ENCODE measurements at places on chromosomes 1 and 21.

DNA sequence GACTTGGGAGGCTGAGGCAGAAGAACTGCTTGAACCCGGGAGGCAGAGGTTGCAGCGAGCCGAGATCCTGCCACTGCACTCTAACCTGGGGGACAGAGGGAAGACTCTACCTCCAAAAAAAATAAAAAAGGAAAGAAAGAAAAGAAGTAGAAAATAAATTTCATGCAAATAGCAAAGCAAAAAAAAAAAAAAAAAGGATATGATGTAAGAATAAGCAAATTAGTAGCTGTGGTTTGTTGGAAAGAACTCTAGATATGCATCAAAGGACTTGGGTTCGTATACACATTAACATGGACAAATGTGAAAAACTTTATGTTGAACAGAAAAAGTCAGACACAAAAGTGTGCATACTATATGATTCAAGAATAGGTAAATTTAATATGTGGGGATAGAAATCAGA lies 11.9 kb downstream of the WASF2 start:
- DNase-seq: no peak

GRCh38 chr21:17784604-17785402 lies 34.4 kb downstream of the C21orf91 start:
- no peak for DNase-seq

- peak; percentile 40 for DNase-seq
Observed at GRCh38 chr1:45802343-45803298, 791 bp upstream of the MAST2 start.

- no peak for DNase-seq
Observed at GRCh38 chr1:31939484-31940329, 1.5 kb upstream of the PTP4A2 start.

- peak; percentile 61 for DNase-seq
Observed at GRCh38 chr21:42862774-42863503, 16.4 kb downstream of the WDR4 start.
